ENCODE measurements at places on chromosomes 13 and 19.
A peak's percentile ranks its signal among the peaks of the same experiment; 100 is the strongest.

- DNase-seq: peak; percentile 74
Observed at GRCh38 chr19:46713781-46714443, 3.0 kb downstream of the PRKD2 start.

DNA sequence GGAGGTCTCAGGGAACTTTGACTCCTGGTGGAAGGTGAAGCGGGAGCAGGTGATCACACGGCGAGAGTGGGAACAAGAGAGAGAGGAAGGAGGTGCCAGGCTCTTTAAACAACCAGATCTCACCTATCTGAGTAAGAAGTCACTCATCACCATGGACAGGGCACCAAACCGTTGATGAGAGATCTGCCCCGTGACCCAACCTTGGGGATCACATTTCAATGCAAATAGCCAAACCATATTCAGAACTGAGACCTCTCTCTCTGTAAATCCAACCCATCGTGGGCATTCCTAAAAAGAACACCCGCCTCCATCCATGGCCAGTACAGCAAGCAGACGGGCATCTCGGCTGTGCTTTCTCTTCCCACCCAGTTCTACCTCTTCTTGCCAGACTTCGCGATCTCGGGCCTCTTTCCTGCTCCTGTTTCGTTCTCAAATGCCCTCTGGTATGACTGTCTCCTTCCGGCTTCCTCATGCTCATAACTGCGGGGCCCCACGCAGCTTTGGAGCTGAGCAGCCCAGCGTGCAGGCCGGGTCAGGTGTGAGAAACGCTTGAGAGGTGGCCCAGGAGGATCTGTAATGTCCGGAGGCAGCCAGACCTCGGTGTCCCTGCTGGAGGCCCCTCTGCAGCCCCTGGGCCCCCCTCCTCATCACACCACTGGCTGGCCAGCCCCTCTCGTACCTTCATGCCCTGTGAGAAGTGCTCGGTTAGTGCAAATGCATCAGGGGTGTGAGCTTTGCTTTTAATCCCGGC is 97.0 kb upstream of the GPR183 start:
- no peak for DNase-seq

- no peak for DNase-seq
Observed at GRCh38 chr19:2132731-2133490, 18.5 kb downstream of the AP3D1 start.

GRCh38 chr13:113106711-113107351 is 1.2 kb downstream of the F7 start:
- no peak for DNase-seq

DNA sequence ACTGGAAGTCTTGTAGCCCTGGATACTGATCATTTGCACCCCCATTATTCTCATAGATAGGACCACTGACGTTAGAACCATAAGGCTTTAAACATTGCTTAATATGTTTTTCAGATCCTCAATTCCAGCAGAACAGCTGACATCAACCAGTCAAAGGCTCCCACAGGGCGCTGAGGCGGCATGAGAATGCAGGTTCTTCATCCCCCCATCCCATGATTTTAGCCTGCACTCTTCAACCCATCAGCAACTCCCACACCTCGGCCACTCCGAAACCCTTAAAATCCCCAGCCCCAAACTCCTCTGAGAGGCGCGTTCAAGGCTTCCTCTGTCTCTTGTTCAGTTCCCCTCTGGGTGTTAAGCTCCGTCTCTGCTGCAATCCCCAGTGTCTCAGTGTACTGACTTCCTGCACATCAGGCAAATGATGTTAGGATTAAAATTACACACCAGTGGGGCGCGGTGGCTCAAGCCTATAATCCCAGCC is 24.3 kb upstream of the LAMP1 start:
- no peak for DNase-seq

GRCh38 chr19:46201454-46202310 is 27.9 kb upstream of the IGFL1 start:
- DNase-seq: no peak

DNA sequence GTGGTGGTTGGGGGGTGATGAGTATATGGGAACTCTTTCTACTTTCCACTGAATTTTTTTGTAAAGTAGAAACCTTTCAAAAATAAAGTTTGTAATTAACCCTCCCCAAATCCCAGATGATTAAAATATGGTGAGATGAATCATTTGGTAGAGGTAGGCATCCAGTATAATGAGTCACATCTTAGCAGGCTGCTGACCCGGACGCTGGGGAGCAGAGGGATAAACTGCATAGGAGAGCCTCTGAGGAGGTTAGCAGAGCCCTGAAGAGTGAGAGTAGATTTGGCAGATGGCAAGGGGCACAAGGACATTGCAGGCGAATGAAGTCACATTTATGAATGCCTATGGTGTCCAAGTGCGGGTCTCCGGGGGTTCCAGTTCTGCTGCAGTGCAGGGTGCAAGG is 293.8 kb downstream of the FGF9 start:
- no peak for DNase-seq

DNA sequence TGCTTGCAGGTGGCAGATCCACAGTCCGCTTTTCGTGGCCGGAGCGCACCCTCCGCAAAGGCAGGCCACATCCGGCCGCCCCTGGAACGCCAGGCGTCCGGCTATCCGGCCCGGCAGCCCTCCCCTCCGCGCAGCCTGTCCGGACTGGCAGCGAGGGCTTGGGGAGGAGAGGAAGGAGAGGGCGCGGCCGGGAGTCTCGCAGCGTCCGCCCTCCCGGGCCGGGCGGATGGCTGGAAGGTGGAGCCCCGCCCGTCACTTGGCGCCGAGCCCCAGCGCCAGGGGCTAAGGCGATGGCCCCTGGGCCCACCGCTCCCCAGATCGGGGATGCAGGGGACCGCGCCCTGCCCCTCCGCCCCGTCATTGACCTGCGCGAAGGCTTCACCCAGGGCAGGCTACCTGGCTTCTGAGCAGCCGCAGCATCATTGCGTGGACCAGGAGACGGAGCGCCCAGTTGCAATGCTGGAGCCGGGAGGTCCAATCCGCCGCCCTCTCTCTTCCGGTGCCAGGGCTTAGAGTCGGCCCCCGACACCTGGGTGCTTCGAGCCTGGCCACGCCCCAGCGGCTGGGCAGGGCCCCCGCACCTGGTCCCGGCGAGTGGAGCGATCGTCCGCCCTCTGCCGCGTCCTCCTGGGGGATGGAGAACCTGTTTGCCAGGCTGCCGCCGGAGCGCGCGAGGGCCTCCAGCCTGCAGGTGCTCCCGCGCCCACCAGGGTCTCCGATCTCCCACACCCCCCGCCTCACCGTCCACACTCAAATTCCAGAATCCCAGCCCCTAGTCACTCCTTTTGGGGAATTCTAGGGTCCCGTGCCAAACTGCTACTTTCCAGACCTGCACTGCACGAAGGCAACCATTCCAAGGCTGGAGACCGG is at the start of gene FUT1:
FUT1 (minus strand) TSS at position 146 of the 870 bp plus-strand sequence. CDS start 1,360 bp downstream, outside the sequence.
- DNase-seq: peak; percentile 66

GRCh38 chr13:26340807-26341206 is 86.9 kb downstream of the CDK8 start:
- DNase-seq: no peak

DNA sequence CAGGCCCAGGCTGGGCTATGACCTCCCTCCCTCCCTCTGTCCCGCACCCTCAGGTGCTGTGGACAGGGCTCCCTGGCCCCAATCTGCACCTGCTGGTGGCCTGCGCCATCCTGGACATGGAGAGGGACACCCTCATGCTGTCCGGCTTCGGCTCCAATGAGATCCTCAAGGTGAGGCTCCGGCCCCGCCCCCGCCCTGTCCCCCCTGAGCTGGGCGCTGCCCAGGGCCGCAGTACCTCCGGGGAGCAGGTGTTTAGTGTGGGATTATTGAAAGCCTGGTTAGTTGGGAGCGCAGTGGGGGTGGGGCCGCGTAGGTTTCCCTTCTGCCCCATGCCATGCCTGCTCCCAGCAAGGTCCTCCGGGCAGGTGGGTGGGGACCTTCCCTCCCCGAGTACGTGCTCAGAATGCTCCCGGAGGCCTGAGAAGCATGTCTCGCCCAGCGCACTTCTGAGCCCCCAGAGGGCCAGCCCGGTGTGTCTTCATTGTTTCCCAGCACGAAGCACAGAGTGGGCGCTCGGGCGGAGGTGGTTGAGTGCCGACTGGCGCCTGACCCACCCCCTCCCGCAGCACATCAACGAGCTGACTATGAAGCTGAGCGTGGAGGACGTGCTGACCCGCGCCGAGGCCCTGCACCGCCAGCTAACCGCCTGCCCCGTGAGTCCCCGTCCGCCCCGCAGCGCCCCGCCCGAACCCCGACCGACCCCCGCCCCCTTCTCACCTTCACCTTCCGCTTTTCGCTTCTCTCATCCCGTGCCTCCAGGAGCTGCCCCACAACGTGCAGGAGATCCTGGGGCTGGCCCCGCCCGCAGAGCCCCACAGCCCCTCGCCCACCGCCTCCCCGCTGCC is 8.8 kb downstream of the IL4I1 start:
- no peak for DNase-seq

- peak; percentile 38 for DNase-seq
Observed at GRCh38 chr19:50933640-50934039, 19.2 kb downstream of the KLK5 start.

DNA sequence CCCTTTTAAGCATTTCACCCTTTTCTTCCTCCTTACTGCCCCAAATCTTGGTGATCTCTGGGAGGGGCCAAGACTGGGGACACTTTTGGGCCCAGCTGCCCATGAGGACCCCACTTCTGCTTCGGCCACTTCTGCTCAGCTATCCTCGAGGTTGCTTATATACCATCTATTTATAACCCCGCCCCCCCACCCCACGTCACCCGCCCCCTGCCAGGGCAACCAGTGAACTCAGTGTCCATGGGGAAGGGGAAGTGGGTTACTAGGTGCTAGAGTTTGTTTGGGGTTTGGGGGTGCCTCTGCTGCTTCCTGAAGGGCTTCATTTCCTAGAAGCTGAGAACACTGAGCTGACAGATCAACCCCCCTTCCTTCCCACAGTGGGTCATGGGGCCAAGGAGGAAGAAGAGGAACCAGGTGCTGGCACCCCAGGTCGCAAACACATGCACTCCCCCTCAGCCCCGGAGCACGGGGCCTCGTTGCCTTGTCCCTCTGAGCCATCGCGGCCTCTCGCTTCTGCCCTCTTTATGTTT is 6.1 kb upstream of the ADGRE5 start:
- DNase-seq: no peak

DNA sequence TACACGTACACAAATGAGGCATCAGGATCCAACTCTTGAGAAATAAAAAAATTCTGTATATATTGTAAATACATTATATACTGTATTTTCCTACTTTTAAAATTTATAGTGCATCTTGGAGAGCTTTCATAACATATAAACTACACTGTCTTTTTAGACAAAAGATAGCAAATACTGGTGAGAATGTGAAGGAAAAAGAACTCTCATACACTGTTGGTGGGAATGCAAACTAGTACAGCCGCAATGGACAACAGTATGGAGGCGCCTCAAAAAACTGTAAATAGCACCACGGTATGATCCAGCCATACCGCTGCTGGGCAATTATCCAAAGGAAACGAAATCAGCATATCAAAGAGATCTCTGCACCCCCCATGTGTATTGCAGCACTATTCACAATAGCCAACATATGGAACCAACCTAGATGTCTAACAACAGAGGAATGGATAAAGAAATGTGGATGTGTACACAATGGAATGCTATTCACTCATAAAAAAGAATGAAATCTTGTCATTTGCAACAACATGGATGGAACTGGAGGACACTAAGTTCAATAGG is 292.4 kb downstream of the EFNB2 start:
- DNase-seq: no peak

GRCh38 chr13:33018886-33019285 is 2.7 kb downstream of the KL start:
- DNase-seq: no peak

- no peak for DNase-seq
Observed at GRCh38 chr13:75422028-75422427, 59.9 kb downstream of the TBC1D4 start.

DNA sequence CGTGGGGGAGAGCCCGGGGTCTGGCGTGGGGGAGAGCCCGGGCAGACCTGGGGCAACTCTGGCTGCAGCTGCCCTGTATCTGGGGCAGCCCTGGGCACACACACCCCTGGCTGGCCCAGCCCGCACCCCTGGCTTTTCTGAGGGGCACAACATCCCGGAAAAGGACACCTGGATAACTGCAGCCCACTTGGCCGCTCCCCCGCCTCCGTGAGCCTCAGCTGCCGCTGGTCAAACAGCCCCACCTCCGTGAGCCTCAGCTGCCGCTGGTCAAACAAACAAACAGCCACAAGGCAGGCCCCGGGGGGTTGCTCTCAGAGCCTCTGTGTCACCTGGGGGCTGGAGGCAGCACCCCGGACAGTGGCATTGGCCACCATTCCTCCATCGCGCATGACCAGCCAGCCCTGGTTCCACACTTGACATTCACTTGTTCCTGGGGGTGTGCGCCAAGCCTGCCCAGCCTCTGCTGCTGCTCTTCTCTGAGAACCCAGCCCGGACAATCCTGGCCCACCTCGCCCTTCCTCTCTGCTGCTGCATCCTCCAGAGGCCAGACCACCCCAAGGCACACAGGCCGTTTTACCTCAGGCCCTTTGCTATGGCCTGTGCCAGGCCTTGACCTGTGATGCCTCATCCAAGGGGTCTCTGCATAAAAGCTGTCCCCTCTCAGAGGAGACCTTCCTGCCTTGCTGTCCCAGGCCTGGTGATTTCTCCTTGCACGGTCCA is 19.9 kb downstream of the CEBPG start:
- DNase-seq: no peak

Data from RKO (cell line).